ENCODE measurements at places on chromosomes 4 and X. TPM values are rescaled to one million over a fixed set of nuclear protein-coding genes. Genes with fewer than 3 reads are reported as not detected.

EREG gene
- total RNA-seq = 126 TPM

COX7B2 gene
- total RNA-seq = not detected

NPY5R gene
- total RNA-seq = not detected

TIGD2 gene
- total RNA-seq = 7.1 TPM

FATE1 gene
- not detected for total RNA-seq

CSAG1 gene
- total RNA-seq = not detected

SSX4 gene
- not detected for total RNA-seq

USP51 gene
- total RNA-seq = 0.65 TPM

PRDM8 gene
- 11.9 TPM for total RNA-seq

RIPPLY1 gene
- total RNA-seq = not detected

GLRA3 gene
- total RNA-seq = not detected

TRIM75 gene
- not detected for total RNA-seq

SERTM2 gene
- total RNA-seq = not detected
